Activated CD8-positive, alpha-beta memory T cell treated with anti-CD3 and anti-CD28 coated beads for 48 hours (primary cell): ENCODE measurements at places on chromosomes 7 and 10.

DNA sequence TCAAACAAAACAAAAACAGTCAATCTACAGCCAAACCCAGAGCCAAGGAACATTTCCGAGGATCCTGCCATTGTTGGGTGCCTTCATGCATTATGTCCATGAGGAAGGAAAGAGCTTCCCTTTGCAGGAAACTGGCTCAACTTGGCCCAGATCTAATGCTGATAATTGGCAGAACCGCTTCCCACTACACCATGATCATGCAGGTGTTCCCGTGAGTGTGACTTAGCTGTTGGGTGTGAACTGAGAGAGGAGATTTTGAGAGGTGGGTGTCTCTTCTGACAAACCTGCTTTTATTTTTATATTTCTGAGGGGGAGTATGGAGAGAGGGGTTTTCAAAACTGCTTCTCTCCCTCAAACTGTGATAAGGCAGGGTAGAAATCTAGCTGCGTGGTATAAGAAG is 14.6 kb downstream of the SAP25 start:
- no peak for DNase-seq

DNA sequence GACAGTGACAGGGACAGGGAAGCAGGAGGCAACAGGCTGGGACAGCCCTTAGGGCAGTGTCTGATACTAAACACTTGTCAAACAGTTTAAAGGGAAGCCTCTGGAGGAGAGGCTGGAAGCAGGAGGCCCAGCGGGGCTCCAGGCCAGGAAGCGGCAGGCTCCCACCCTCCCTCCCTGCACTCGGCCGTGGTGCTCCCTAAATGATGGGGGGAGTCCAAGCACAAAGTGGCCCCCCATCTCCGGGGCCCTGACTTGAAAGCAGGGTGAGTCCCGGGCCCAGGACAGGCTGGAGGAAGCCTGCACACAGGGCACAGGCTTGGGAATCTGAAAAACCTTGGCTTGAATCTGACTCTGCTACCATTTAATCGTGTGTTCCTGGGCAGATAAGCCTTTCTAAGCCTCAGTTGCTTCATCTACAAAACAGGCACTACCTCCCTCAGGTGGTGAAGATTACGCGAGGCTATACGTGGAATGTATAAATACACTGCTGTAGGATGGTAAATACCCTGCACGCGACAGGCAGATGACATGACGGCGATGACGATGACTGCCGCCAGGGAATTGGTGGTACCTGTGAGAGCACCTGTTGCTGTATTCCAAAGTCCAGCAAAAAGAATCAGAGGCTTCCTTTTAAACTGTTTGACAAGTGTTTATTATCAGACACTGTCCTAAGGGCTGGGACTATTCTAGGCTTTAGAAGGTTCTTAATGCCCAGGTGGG is 34.1 kb downstream of the GBX1 start:
- no peak for DNase-seq

- no peak for DNase-seq
These were observed 199.3 kb downstream of the PRKG1 start for GRCh38 chr10:51273574-51273973.

DNA sequence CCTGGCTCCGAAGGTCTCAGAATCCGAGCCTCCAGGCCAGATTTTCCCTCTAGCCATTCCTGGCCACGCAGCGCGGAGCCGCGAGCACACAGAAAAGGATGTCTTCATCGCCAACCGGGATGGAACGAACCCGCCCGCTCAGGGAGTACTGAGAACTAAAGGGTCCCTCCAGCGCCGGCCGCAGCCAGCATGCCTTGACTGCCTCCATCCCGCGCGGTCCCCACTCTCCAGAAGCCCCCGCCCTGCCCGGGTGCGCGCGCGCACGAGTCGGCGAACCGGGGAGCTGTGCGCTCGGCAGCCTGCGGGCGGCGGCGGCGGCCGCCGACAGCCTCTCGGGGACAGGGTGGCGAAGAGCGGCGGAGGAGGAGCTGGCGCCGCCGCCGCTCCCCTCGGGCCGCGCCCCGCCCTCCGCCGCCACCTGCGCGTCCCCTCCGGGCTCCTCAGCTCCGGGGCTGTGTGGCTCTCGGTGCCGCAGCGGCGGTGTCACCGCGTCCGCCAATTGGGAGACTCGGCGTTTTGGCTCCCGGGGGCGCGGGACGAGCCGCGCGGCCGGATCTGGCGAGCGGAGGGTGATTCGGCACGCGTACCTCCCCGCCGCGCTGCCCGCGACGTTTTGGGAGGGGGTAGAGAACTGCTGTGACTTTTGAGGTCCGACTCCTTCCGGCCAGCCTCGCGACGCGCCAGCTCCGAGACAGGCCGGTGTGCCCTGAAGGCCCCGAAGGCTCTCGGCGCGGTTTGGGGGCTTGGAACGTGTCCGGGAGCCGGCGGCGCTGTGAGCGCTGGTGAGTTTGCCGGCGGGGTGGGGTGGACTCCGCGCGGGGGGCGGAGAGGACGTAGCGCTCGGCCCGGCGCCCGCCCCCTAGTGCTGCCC is 453 bp upstream of the GALNT17 start:
- no peak for DNase-seq

GRCh38 chr7:39228946-39229345 is 251.2 kb downstream of the POU6F2 start:
- no peak for DNase-seq

DNA sequence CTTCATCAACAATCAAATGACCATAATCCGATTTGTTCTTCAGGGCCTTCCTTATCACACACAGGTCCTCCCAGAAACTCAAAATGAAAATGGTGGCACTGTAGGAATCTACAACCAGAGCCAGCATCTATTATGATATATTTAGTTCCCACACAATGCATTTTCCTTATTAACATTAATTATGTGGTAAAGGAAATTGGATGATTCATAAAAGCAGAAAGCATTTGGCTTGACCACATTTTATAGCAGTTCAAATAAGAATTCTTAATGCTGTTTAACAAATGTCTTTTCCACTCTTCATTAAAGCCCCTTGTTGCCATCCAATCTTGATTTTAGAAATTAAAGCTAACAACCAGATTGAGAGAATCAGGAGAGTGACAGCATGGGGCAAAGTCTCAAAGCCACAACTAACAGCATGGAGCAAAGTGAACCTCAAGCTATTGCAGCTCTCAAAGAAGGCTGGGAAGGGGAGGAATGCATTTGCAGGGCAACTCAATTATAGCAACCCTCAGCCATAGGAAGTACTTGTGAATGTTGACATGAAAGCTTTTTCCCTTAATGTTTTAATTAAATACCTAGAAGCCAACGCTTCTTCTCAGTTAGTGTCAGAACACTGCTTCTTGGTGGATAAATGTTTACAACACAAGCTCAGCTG is 549.1 kb downstream of the NXPH1 start:
- no peak for DNase-seq
